ENCODE measurements at places on chromosomes 12 and 14.

- no peak for DNase-seq
Observed at GRCh38 chr12:24416423-24417109, 467.1 kb upstream of the SOX5 start.

DNA sequence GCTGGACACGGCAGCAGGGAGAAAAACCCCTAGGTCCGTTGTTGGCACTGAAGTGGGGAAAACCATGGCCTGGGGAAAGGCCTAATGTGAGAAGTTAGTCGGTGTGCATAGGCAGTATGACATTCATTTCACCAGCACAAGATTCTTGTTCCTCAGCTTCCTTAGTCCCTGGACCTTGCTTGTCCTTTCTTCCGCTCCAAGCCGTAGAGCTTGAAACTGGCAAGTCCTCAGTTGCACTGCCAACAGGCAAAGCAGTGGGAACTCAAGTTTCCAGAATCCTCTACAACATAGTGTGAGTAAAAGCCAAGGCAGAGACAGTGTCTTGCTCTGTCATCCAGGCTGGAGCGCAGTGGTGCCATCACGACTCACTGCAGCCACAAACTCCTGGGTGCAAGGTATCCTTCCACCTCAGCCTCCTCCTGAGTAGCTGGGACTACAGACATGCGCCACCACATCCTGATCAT is 138.5 kb upstream of the AMIGO2 start:
- no peak for DNase-seq

DNA sequence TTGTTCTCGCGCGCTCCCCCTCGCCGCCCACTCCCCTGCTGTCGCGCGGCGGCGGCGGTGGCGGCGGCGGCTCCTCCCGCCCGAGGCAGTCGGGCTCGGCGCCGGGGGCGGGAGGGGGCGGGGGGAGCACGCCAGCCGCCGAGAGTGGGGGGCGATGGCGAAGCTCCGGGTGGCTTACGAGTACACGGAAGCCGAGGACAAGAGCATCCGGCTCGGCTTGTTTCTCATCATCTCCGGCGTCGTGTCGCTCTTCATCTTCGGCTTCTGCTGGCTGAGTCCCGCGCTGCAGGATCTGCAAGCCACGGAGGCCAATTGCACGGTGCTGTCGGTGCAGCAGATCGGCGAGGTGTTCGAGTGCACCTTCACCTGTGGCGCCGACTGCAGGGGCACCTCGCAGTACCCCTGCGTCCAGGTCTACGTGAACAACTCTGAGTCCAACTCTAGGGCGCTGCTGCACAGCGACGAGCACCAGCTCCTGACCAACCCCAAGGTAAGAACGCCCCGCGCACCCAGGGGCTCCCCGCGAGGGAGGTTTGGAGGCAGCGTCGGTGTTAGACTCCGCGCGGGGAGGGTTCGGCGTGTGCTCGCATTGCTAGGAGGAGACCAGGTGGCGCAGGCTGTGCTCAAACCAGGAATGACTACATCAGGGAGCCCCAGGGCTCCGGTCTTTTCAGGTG is 629 bp downstream of the KCNMB4 start:
- DNase-seq: peak; percentile 50

- DNase-seq: no peak
Observed at GRCh38 chr12:125136702-125137101, 71.5 kb downstream of the AACS start.

DNA sequence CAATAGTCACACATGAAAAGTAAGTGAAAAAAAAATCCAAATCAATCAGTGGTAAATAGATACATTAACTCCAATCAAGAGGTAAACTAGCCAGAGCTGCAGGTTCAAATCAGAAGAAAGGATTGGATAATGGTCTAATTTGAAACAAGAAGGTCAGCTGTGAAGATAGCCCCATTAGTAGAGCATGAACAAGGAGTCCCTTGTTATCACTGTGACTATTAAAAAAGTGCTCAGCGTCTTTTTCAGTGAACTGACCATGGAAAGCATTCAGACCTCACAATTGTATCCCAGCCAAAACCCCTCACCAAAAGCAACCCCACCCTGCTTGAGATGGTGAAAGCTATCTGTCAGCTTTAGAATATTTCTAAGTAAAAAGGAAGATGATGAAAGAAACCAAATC is 125.0 kb upstream of the EGLN3 start:
- DNase-seq: no peak

DNA sequence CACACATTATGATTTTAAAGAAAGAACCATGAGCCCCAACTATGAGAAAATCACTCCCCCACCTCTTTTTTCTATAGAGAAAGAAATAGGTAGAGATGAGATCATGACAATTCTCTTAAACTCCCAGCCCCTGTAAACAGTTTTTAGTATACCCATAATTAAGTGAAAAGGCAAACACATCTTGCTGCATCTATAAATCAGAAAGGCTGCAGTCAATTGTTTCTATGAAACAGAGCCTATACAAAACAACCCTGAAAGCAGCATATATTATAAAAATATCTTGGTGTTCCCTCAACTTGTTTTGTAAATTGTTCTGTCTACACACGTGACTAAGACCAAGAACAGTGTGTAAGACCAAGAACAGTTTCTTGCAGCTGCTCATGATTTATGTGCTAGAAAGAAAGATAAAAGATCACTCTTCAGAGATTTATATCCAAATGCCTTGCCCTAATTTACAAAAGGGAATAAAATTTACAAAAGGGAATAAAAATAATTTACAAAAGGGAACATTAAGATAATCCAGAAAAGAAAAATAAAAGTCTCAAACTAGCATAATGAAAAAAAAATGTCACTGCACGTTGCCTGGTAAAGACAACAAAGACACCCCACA is 4.8 kb downstream of the KITLG start:
- DNase-seq: no peak

DNA sequence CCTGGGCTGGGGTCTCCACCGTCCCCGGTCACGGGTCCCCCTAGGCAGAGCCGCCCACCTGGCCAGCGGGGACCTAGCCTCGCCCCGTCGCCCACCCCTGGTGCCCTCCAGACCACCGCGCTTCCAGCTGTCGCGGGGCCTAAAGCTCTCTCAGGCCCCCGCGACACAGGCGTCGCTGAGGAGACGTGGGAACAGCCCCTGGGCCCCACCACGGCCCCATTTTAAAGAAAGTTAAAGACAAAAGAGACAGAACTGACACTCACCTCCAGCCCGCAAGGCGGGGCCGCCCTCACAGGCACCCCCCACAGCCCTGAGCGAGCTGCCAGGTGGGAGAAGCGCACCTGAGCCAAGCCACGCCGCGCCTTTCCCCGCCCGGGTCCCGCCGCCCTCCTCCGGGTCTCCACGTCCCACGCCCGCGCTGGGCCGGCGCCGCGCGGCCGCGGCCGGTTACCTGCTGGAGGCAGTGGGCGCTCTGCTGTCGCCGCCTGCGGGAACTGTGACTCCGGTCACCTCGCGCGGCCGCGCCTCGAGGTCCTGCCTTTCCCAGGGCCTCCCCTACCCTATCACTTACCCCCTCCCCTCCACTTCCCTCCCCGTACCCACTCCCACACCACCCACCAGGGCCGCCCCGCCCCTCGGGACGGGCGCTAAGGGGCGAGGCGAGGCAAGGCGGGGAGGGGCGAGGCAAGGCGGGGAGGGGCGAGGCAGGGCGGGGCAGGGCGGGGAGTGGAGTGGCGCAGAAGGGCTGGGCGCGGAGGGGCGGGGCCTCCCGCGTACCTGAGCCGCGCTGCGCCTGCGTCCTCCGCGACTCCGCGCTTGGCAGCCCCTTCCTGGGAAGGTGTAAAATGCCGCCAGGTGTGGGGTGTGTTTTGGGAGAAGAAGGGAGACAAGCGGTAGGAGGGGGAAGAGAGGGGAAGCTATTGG is 31.2 kb downstream of the TC2N start:
- peak; percentile 91 for DNase-seq

DNA sequence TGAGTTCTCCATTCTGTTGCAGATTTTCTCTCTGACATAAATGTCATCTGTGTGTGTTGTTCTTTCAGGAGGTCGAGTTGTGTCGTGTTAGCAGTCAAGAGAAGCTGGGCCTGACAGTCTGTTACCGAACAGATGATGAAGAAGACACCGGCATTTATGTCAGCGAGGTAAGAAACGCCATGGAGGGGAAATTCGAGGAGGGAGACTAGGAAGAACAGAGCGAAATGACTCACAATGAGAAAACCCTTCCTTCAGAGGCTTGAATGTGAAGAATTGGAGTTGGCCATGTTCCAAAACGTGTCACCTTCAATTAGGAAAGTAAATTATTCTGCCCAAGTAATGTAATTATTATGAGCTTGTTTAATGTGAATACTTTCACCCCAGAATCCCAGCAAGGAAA is 364.5 kb downstream of the PDZRN4 start:
- peak; percentile 5 for DNase-seq

DNA sequence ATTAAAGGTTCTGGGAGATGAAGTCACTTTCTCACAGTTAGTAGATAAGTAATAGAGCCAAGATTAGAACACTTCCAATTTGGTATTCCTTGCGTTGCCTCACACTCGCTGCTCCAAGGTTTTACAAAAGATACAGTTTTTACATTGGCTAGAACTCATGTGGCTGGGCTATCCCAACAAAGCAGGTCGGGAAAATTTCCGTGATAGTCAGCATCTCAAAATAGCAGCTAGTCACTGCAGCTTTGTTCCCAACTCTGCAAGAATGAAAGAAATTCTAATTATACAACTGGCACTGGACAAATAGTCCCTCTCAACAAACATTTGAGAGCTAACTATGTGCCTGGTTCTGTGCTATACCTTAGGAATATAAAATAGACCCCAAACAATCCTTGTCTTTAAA is 24.6 kb upstream of the PPP1R12A start:
- DNase-seq: no peak

GRCh38 chr12:113387631-113388030 is 16.1 kb downstream of the SDS start:
- DNase-seq: no peak

- no peak for DNase-seq
Observed at GRCh38 chr12:101696251-101697196, 916 bp upstream of the CHPT1 start.

GRCh38 chr14:60848066-60848465 is 113.5 kb downstream of the MNAT1 start:
- DNase-seq: no peak

DNA sequence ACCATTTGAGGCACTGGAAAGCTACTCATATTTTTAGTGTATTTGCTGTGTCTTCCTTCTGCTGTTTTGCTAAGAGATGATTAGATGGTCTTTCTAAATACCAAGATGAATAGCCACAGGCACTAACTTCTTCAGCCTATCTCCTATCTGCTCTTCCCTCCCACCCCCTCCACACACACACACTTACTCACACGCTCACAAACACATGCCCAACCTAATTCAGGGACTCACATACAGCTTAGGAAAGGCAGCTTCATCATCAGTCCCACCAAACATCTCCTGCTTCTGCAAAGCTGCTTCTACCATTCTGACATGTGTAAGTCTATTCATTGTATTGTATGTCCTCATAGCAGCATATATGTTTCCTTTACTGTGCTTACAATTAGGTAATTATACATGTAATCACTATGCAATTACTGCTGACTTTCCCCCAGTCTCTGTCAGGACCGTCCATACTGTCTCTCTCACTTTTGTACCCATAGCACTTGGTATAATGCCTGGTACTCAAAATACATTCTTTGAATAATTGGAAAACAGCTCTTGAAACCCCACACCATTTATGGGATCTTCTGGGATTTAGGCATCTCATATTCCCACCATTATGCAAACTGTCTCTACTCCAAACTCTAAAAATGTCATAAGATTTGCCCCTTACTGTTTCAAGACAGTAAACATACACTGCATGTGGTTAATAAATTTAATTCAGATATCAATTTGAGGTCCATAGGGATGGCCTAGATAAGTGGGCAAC is 83.3 kb upstream of the HIF1A start:
- no peak for DNase-seq

- DNase-seq: peak; percentile 83
Observed at GRCh38 chr12:68932961-68933893, at the start of gene CPM. CPM (minus strand) TSS chr12:68933171; CDS start chr12:68932837, 334 bp downstream.

- DNase-seq: no peak
Observed at GRCh38 chr12:83656004-83656403, 969.3 kb downstream of the TMTC2 start.

GRCh38 chr12:50636505-50636904 is 127.4 kb upstream of the ATF1 start:
- no peak for DNase-seq

- DNase-seq: no peak
Observed at GRCh38 chr12:50362671-50363070, 33.7 kb downstream of the FAM186A start.

DNA sequence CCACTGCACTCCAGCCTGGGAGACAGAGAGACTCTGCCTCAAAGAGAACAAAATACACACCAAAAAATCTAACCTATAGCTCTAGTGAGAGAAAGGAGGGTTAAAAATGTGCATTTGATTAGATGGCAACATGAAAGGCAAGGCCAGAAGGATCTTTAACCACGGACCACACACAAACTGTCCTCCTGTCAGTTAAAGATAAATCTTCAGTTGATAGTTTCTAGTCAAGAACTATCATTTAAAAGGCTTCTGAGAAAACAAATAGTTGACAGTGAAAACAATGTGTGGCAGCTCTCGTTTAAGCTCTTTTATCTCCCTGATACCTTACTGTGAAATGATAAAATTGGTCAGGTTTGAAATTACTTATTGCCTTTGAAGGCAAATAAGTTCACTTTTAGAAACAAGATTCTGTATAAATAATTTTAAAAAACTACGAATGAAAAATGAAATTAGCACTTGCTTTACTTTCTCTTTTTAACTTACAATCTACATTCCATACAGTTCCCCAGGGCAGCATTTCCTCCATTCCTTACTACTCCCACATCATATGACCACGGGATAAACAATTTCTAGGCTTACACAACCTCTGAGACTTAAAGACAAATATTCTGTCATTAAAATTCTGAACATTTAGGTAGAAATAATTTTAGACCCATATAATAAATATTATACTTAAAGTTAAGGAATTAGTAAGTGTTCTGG is 71.4 kb upstream of the GNPNAT1 start:
- DNase-seq: no peak

DNA sequence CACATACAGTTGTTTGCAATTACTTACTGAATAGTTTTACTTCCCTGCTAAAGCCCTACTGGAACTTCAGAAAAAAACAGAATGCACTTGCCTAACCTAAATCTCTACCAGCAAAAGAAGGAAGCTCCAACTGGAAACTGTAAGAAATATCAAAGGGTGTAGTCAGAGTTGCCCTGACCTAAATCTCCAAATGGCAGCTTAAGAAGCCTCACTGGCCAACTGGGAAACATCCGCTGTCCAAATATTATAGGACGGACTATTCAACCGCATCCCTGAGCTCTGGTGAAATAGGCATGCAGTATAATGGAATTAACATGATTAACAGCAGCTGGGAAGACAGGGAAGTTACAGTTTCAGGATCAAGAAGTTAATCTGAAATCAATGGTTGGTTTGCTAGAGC is 24.3 kb downstream of the ANAPC7 start:
- DNase-seq: no peak

- no peak for DNase-seq
Observed at GRCh38 chr14:74488786-74489397, 4.2 kb downstream of the NPC2 start.

- peak; percentile 40 for DNase-seq
Observed at GRCh38 chr12:16165506-16165905, 112.0 kb downstream of the SLC15A5 start.

GRCh38 chr14:64826845-64827244 is 52.9 kb downstream of the SPTB start:
- no peak for DNase-seq

- no peak for DNase-seq
Observed at GRCh38 chr12:104834607-104835006, 123.5 kb downstream of the SLC41A2 start.
